ENCODE measurements at places on chromosomes 2 and 18.

DNA sequence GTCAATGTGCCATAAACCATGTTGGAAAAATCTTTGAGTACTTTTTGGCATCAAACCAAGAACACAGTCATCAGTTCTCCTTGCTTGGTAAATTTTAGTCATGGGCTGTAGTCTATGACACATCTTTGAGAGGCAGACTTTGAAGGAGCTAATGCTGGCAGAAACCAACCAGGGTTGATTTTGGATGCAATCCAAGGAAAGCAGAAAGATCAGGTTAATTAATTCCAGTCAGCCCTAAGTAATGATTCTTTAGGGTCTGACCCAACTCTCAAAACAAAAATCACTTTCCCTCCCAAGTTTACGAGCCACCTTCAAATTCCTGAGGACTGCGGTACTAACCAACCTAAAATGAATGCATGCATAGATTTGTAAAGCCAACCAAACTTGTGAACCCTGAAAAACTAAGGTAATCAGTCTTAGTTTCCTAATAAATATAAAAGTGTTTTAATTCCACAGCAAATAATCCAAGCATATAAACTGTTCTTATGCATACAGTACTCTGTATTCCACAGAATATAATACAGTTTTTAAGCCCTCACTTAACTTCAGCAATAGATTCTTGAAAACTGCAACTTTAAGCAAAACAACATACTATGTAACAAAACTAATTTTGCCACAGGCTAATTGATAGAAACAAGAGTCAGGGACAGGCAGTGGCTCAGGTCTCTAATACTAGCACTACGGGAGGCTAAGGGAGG is 22.0 kb downstream of the AP1S3 start:
- peak; percentile 92 for DNase-seq

GRCh38 chr2:96509114-96509846 is 4.1 kb upstream of the NEURL3 start:
- peak; percentile 85 for DNase-seq

GRCh38 chr18:60506682-60507081 is 134.1 kb upstream of the MC4R start:
- DNase-seq, result no peak

- no peak for DNase-seq
These were observed 571.9 kb upstream of the PKDCC start for GRCh38 chr2:41475959-41476358.

- peak; percentile 5 for DNase-seq
These were observed 310.6 kb upstream of the ZEB2 start for GRCh38 chr2:144830543-144830942.

- DNase-seq, result peak; percentile 34
These were observed 6.6 kb upstream of the PROM2 start for GRCh38 chr2:95267458-95268210.

GRCh38 chr18:76374330-76375281 is 120.4 kb downstream of the ZNF516 start:
- DNase-seq, result no peak

GRCh38 chr2:12819103-12819475 is 102.4 kb downstream of the TRIB2 start:
- peak; percentile 100 for DNase-seq

DNA sequence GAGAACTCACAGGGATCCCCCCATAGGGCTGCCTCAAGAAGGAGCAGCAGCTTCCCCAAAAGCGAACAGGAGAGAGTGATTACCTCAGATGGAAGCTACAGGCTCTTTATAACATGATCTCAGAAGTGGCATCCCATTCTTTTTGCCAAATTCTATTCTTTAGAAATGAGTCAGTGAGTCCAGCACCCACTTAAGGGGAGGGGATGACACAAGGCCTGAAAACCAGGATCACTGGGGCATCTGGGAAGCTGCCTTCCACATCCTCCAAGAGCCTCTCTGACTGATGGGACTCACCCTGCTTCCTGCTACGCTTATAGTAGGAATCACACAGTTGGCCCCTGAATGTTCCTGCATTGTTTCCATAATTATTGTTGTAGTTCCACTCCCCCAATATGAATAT is 96.5 kb downstream of the MAPK4 start:
- DNase-seq, result no peak

GRCh38 chr2:130336877-130337734 is 5.6 kb upstream of the IMP4 start:
- peak; percentile 71 for DNase-seq

GRCh38 chr18:24421831-24422230 is 4.6 kb upstream of the IMPACT start:
- no peak for DNase-seq

DNA sequence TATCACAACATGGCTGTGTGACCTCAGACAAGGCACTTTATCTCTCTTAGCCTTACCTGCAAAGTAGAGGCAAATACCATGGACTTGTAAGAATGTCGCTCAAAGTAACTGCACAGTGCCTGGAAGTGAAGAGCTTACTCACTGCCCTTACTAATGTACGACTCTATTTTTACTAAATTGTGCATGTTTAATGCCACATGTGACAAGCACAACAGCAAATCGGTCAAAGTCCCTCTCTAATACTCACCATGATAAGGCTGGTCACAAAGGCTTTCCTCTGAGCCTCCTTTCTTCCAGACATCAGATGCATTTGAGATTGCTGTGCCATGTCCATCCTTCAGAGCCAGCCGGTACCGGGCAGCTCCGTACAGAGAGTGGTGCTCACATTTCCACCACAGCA is 100.4 kb upstream of the CD302 start:
- no peak for DNase-seq

DNA sequence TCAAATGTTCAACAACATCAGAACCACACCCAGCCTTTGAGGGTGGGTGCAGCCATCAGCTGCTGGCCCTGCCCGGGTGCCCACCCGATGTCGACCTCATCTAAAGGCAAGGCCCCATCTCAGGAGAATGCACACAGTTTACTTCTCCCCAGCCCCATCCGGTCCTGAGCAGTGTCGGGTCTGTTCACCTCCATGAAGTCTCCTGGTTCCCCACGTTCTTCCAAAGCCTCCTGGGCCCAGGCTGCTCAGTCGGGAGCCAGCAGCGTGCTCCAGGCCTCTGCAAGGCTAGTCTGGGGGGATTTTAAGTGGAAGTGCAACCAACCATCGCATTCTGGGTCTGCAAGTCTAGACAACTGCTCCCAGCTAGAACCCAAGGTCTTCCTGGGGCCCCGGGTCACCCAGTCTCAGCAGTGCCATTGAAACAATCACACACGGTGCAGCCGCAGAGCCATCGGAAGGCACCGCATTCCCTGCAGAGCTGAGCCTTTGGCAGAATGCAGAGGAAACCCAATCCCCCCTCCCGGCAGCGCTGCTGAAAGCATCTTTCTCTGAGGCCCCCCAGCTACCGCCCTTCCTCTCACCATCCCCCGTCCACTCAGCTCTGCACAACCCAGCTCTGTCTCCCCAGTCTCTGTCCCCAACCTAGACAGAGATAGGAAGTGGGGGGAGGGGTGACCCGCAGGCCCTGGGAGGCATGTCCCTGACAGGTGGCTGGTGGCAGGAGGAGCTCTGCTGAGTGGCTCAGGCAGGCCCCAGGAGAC is 8.5 kb downstream of the ESPNL start:
- no peak for DNase-seq

DNA sequence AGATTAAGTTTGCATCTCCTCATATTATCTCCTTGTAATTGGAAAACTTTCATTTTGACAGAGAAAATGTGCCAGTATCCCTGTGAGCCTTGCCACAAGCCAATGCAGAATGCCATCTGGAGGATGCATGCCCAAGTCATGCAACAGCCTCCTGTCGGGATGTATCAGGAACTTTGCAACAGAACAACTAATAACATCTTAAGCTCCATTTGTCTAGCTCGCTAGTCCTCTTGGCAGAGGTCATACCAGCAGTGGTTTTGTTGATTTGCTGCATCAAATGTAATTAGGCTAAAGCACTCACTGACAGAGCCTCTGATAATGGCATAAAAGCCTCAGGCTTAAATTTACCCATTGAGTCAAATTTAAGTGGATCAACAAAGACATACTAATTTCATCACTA is 125.8 kb downstream of the UBE2E3 start:
- DNase-seq, result peak; percentile 42

- DNase-seq, result no peak
These were observed 827.5 kb upstream of the SALL3 start for GRCh38 chr18:78151948-78152725.

DNA sequence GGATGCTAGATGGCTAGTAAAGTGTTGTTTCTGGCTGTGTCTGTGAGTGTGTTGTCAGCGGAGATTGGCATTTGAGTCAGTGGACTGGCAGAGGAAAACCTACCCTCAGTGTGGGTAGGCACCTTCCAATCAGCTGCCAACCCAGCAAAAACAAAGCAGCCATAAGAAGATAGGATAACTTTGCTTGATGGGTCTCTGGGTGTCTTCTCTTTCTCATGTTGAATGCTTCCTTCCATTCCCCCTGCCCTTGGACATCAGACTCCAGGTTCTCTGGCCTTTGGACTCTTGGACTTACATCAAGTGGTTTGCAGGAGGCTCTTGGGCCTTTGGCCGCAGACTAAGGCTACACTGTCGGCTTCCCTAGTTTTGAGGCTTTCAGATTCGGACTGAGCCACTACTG is 429.0 kb upstream of the ZNF804A start:
- DNase-seq, result no peak

DNA sequence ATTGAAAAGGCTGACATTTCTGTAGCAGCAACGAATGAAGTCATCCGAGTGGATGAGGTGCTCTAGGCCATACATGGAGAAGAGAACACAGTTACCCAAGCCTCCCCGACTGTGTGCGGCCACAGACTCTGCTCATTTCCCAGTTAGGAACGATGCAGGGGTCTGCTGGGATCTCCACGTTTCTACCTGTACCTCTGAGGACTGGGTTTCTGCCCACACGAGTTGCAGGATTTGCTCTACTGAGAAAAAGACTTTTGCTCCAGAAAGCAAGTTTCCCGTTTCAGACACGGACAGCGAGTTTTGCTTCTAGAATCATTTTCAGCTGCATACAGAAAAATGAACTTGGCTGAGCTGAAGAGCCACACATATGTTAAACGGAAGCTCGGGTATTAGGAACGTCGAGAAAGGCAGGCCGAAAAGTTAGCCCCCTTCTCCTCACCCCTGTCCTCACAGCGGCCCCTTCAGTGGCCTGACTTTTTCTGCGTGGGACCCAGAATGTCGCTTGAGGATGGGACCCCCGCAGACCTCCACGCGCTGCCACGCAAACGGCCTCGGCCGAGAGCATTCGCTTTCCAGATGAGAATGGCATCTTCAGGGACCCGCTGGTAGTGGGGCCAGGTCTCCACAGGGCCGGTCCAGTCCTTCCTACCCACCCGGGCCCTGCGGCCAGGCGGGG is 582 bp upstream of the RAB31 start:
- DNase-seq, result peak; percentile 63

DNA sequence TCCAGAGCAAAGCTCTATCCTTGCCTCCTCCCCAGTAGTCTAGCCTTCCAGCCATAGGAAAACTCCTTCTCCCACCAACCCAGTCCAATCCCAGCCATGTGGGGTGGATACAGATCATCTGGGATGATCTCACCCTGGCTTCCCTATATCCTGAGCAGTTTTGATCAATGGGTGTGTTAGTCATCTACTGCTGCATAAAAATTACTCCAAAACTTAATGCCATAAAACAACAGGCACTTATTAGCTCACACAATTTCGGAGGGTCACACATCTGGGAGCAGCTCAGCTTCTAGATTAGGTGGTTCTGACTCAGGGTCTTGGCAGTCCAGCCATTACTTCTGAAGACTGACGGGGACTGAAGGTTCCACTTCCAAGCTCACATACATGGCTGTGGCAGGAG is 190.4 kb downstream of the SPP2 start:
- peak; percentile 41 for DNase-seq
